ENCODE measurements at places on chromosomes 6 and 20.
A peak's percentile ranks its signal among the peaks of the same experiment; 100 is the strongest.

- H3K4me3 ChIP-seq = no peak overlapping the region
- H3K36me3 ChIP-seq = peaks cover 3% of the 10 kb centered on the region
- no peaks in the 10 kb centered on the region for H3K27me3 ChIP-seq
- peaks cover 54% of the 10 kb centered on the region for H3K4me1 ChIP-seq
- DNase-seq = no peak
Observed at GRCh38 chr6:158174024-158174423, 5.9 kb downstream of the GTF2H5 start.

DNA sequence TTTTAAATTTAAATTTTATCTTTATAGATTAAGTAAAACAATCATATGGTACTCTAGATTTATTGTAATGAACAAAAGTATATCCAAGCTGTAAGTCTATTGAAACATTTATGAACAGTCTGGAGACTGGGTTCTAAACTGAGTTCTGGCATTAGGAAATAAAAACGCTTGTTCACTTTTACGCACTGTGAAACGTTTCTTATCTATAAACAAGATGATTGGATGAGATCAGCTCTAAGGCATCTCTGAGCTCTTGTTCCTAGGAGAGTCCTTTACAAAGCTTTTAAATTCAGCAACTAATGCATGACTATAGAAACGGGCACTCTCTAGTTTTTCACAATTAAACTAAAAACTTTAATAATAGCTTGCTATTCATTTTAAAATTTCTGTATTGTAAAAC, 6.8 kb downstream of the HUS1B start:
- no peaks in the 10 kb centered on the region for H3K36me3 ChIP-seq
- H3K27me3 ChIP-seq = no peaks in the 10 kb centered on the region
- H3K4me3 ChIP-seq = no peak overlapping the region
- no peaks in the 10 kb centered on the region for H3K4me1 ChIP-seq

DNA sequence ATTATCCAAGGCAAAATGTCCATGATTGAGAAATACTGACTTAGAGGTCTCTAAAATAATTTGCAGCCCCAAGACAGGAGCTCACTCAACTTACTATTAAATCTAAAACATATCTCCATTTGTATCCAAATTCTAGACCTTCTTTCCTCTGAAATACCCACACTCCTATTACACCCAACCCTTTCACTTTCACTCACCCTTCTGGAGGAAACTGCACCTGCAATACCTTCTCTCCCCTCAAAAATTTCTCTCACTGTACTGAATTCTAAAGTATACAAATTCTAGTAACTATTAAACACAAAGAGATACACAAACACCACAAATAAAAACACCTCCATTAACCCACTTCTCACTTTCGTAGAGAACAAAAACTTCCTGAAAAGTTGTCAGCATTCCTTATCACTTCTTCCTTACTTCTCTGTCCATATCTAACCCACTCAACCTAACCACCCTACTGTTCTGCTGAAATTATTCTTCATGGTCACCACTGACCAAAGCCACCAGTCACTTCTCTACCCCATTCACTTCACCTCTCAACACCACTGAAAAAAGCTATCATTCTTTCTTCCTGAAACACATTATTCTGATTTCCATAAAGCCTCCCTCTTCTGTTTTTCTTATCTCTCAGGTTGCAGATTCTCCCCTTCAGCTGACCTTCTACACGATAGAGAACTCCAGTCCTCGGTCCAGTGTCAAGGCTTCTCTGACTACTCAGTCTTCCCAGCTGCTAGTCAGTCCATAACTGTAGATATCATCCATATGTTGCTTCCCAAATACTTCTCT, 12.0 kb downstream of the LMBRD1 start:
- H3K4me3 ChIP-seq = no peak overlapping the region
- H3K27ac ChIP-seq = no peak overlapping the region
- no peaks in the 10 kb centered on the region for H3K27me3 ChIP-seq
- DNase-seq = no peak
- H3K36me3 ChIP-seq = no peaks in the 10 kb centered on the region

- no peaks in the 10 kb centered on the region for H3K36me3 ChIP-seq
- H3K4me1 ChIP-seq = peaks cover 3% of the 10 kb centered on the region
- H3K4me3 ChIP-seq = no peak overlapping the region
- H3K27ac ChIP-seq = no peak overlapping the region
Observed at GRCh38 chr6:55958790-55959189, 83.4 kb upstream of the BMP5 start.

GRCh38 chr20:44111712-44112335, 75.2 kb downstream of the JPH2 start:
- peaks cover 42% of the 10 kb centered on the region for H3K4me1 ChIP-seq
- no peak for DNase-seq
- no peak overlapping the region for H3K4me3 ChIP-seq
- peak overlapping the region; percentile 46 for H3K27ac ChIP-seq
- peaks cover 21% of the 10 kb centered on the region for H3K36me3 ChIP-seq

DNA sequence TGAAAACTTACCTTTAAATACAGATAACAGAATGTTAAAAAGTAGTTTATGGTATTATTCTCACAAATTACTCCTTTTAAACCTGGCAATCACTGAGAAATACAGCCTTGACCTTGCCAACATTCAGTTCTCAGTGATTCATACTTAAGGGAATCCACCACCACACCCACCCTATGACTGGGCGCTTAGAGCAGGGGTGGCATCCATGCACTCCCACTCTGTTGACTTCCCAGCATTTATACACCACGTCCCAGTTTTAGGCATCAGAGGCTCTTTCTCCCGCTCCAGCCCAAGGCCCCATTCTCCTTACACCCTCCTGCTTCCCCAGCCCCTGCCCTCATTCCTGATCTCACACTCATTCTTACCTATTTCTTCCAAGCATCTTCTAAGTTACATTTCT, 16.3 kb downstream of the TRAF3IP2 start:
- H3K36me3 ChIP-seq = no peaks in the 10 kb centered on the region
- no peaks in the 10 kb centered on the region for H3K27me3 ChIP-seq
- peaks cover 66% of the 10 kb centered on the region for H3K4me1 ChIP-seq
- DNase-seq = peak; percentile 63

GRCh38 chr6:134175532-134176263, 123.3 kb upstream of the SLC2A12 start:
- peak overlapping the region; percentile 99 for H3K27ac ChIP-seq
- H3K27me3 ChIP-seq = no peaks in the 10 kb centered on the region
- peaks cover 55% of the 10 kb centered on the region for H3K4me1 ChIP-seq
- H3K36me3 ChIP-seq = peaks cover 19% of the 10 kb centered on the region

DNA sequence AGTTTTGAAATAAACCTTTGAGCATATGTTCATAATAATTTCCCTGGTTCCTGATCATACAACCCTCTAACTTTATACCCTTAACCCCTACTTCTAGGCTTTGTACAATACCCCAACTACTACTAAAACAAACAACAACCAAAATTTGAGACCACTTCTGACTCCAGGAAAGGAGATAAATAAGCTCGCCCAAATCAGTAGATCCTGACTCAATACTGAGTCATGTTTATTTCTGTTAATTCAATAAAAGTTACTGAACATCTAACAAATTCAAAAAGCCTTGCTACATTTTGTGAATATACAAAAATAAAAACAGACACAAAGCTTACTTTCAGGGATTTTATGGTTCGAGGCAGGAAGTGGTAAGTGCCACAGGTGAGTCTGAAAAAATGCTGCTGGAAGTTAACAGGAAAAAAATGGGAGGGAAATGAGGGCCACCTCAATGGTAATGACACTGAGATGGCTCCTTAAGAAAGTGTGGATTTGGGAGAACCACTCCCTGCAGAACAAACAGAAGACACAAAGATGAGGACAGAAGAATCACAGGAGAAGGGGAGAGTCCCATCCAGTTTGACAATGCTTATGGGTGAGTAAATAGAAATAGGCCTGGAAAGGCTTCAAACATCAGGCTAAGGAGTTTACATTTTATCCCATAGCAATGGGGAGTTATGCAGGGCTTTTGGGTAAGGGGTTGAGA, 63.4 kb downstream of the DST start:
- no peak for DNase-seq
- no peaks in the 10 kb centered on the region for H3K4me1 ChIP-seq
- H3K4me3 ChIP-seq = no peak overlapping the region
- no peaks in the 10 kb centered on the region for H3K36me3 ChIP-seq
- H3K27me3 ChIP-seq = no peaks in the 10 kb centered on the region

DNA sequence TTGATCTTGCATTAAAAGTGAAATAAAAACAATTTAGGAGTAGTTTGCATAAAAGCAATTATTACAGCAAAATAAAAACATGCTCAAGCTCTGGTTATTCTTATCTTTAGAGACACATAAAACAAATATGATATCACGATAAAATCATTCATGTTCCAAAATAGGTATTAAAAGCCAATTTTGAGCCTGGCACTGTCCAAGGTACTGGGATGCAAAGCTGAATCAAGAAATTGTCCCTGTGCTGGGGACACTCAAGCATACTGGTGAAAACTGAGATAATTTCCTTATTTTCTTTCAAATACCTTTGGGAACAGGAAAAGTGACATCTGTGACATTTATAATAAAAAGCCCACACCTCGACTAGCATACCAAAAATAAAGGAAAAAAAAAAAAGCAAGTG, 931 bp upstream of the MTCL3 start:
- no peaks in the 10 kb centered on the region for H3K36me3 ChIP-seq
- no peak overlapping the region for H3K4me3 ChIP-seq
- no peak overlapping the region for H3K27ac ChIP-seq
- H3K27me3 ChIP-seq = peaks cover 12% of the 10 kb centered on the region
- peaks cover 10% of the 10 kb centered on the region for H3K4me1 ChIP-seq
- no peak for DNase-seq

GRCh38 chr6:34457382-34457741, 8.5 kb upstream of the PACSIN1 start:
- H3K27ac ChIP-seq = no peak overlapping the region
- H3K4me1 ChIP-seq = no peaks in the 10 kb centered on the region
- no peak for DNase-seq
- no peaks in the 10 kb centered on the region for H3K27me3 ChIP-seq
- H3K36me3 ChIP-seq = no peaks in the 10 kb centered on the region
